ENCODE measurements at places on chromosomes 12 and 14.
A peak's percentile ranks its signal among the peaks of the same experiment; 100 is the strongest.

DNA sequence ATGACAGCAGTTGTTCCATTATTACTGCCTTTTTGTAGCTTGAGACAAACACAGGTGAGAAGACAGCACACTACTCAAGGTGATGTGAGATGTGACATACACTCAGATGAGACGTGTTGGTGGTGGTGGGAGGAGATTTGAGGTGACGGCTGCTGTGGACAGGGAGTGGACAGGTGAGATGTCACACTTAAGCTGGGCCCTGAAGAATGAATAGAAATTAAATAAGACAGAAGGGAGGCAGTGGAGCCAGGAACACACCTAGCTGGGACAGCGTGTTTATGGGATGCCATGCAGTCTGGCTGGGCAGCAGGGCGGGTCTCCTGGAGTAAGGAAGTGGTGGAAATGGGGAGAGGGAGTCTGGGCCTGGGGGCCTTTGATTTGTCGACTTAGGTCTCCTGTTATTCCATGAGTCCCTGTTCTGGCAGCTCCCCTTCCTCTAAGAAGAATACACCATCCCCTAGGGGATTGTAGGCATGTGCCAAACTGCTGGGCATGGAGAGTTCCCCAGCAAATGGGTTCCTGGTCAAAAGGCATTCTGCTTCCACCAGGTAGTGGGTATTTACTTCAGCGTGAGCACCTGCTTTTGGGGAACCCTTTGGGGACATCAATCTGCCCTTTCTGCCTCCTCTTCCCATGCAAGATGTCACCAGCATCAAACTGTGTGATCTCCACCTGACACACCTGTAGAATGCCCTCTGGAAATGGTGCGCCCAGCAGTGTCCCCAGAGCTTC, 71.2 kb upstream of the ESRRB start:
- DNase-seq: no peak

- DNase-seq: no peak
Measured at GRCh38 chr12:83067981-83068380, 381.3 kb downstream of the TMTC2 start.

- no peak for DNase-seq
Measured at GRCh38 chr12:13328535-13328934, 132.0 kb downstream of the EMP1 start.

DNA sequence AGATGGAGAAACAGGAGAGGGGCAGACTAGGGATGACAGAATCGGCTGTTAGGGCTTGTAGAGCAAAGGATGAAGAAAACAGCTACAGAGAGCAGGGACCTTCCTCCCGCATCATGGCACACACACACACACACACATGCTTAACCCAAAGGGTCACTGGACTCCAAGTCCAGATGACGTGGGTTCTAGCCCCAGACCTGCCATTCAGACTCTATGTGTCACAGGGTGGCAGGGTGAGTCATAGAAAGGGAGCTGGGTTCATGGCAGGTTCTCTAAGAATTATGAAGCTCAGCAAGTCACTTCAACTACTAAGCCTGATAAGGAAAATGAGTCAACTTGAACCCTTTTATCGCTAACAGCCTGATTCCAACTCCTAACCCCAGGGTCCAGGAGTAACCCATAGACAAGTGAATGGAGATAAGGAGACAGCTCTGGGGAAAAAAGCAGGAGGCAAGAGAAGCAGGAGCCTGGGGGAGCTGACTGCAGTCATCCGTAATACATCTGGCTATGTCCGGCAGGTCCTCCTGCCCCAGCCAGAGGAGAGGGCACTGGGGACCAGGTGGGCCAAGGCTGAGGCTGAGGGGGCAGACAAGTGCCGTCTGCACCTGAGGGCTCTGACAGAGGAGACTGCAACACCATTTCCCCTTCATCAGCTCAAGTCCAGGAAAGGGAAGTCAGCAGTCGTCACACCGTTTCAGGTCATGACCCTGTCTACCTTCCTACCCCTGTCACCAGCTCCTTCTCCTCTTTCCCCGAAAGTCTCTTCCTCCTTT, 3.6 kb upstream of the TNFRSF1A start:
- peak; percentile 65 for DNase-seq

All from mucosa of gallbladder (tissue), 1 donor.